ENCODE measurements at places on chromosomes 3 and 15.

DNA sequence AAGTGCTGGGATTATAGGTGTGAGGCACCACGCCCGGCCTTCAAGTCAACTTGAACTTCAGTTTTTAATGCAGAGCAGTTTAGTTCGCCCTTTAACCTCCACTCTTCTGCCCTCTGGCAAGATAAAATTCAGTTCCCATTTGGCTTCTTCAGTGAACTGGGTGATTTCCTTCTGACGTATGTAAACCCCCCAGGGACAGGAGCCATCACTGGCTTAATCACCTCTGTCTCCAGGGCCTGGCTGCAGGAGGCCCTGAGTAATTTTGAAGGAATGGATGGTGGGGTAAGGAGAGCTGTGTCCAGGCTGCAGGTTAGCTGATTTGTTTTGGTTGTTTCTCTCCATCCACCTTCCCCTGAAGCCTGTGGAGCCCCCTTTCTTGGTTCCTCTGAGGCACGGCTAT is 11.9 kb downstream of the MCM2 start:
- DNase-seq = peak; percentile 20

- DNase-seq = no peak
These were observed 681 bp upstream of the IL5RA start for GRCh38 chr3:3110749-3111361.

DNA sequence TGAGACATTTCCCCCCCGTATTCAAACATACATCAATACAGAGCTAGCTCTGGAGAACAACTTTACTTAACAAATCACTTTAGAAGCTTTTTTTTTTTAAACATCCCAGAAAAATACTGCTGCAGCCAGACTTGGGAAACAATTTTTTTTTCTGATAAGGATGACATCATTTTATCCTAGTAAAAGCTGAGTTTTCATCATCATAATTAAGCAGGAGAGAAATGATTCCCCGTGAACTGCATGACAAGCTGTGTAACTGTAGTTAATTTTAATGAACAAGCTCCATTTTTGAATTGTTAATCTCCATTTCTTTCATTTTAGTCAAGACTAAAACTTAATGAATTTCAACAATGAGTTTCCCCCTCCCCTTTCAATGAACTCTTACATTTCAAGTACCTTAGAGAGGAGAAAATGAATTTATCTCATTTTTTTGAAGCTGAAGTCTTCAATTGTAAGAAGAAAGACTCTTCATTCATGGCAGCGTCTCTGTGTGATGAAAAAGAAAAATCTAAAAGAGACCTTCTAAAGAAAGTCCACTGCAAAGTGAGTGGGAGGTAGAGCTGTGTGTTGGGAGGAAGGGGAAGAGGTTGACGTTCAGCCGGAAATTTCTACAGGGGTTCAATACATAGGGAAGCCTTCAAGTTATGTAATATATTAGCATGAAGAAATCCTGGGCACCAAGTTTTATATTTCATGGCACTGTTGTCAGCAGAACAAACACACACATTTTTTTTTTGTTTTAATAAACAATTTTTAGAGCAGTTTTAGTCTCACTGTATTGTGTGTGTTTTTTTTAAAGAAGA is 31.7 kb downstream of the HES1 start:
- DNase-seq = no peak

- no peak for DNase-seq
These were observed 94.1 kb downstream of the ITPR1 start for GRCh38 chr3:4587061-4587837.

GRCh38 chr3:174783502-174783901 is 75.6 kb upstream of the NAALADL2 start:
- DNase-seq = no peak

DNA sequence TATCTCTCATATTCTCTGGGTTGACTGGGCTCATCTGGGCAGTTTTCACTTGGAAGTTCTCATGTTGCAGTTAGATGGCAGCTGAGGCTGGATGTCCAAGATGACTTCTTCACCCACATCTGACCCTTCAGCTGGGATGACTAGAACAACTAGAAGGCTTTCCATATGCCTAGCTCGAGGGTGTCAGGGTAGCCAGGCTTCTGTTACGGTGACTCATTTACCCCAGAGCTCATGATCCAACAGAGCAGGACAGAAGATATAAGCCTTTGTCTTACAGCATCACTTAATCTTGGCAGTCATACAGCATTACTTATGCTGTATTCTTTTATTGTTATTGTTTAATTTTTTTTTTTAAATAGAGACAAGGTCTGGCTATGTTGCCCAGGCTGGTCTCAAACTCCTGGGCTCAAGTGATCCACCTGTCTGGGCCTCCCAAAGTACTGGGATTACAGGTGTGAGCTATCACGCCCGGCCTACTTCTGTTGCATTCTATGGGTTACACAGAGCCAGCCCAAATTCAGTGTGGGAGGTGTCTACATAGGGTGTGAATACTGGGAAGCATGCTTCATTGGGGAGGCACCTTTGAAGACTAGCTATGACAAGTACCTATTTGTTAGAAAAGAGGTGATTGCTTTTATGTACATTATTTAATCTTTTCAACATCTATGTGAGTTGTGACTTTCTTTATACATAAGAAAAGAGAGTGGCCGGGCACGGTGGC is 10.7 kb downstream of the HMCES start:
- DNase-seq = no peak

DNA sequence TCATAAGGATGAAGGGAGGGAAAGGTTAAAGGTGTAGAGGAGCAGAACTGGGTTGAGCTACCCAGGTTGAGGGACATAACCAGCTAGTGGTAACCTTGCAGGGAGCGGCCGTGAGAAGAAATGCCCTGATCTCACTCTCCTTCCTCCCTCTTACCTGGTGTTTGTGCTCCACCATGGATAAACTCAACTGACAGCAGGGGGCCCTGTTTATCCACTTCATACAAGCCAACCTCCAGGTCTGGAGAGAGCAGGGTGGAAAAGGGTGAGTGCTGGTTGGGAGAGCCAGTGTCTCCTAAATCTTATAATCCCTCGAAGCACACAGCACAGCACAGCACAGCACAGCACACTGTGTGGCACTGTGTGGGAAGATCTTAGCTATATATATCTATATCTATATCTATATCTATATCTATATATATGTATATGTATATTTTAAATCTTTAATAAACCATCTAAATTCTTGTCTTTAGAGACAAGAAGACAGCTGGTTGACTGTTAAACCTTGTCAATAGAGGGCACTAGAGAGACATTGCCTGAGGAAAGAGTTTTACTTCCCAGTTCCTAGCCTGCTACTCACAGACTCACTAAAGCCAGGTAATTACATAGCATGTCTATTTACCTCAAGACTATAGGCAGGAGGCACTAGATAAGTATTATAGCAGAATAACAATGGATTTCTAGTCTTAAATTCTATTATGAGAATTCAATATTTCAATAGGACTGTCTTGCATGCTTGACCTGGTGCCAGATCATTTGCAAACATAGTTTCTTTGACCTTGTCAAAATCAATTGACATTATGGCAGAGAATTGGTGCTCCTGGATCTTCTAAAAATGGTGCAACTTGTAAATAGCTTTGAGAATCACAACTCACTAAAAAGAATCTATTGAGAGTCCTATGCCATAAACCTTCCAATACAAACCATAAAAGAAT is 21.7 kb upstream of the FMN1 start:
- peak; percentile 10 for DNase-seq

GRCh38 chr15:80918196-80918783 is 71.3 kb downstream of the MESD start:
- DNase-seq = no peak

- no peak for DNase-seq
These were observed 21.4 kb upstream of the BMF start for GRCh38 chr15:40130118-40130517.

DNA sequence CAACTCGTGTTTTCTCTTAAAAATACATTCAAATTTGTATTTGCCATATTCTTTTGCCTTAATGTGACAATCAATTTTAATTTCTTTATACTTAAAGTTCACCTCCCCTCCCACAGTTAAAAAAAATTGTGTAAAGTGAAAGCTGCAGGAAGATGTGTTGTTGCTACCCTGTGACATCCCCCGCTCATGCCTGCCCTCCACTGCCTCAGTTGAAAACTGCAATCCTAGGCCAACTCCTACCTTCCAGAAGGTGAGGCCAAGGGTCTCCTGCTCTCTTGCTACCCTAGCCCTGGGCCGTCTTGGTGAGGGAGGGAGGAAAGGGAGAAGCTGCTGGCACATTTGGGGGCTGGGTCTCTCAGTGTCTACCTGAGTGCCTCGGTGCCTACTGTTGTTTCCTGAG is 57.0 kb upstream of the CMTM7 start:
- no peak for DNase-seq

DNA sequence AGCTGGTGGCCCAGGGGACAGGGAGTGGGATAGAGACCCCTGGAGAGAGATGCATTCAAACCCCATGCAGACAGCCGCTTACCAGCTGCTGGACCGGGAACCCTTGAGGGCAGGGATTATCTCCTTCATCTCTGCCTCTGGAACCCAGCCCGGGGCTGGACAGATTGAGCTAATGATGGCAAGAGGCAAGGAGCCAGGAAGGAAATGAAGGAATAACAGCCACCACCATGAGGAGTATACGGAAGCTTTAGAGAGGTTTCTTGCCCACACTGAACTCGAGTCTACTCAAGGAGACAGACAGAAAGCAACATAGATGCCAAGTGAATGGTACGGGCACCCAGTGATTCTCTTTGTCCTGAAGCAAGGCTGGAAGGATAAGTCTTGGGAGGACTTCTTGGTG is 23.2 kb downstream of the HAPLN3 start:
- no peak for DNase-seq

DNA sequence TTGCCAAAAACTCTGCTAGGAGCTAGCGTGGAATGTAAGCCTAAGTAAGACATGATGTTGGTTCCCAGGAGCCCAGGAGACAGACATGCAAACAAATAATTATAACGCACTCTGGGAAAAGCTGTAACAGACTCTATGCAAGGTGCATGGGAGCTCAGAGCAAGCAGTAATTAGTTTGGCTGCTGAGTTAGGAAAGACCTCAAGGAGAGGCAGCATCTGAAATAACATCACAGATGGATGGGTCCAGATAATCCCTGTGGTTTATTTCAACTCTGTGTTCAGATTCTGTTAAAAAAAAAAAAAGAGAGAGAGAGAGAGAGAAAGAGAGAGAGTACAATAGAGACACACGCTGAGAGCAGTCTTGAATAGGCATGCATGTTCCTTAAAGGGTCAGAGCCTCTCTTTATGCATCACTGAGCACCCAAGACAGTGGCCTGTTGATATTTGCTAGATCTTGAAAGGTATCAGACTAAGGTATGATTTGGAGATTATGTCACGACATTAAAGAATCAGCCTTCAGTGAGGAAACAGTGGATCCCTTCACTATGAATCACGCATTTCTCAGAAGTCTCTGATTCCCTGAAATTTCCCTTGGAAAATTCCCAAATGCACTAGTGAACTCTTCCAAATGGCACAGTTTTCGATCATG is 124.4 kb upstream of the LIPC start:
- DNase-seq = peak; percentile 75

GRCh38 chr15:60528530-60528929 is 49.6 kb upstream of the ICE2 start:
- DNase-seq = no peak

GRCh38 chr3:139124197-139124596 is 79.5 kb upstream of the PRR23C start:
- DNase-seq = no peak

- no peak for DNase-seq
These were observed 576 bp downstream of the LRRFIP2 start for GRCh38 chr3:37173806-37174205.

GRCh38 chr15:99692825-99693224 is 40.4 kb downstream of the LYSMD4 start:
- no peak for DNase-seq

DNA sequence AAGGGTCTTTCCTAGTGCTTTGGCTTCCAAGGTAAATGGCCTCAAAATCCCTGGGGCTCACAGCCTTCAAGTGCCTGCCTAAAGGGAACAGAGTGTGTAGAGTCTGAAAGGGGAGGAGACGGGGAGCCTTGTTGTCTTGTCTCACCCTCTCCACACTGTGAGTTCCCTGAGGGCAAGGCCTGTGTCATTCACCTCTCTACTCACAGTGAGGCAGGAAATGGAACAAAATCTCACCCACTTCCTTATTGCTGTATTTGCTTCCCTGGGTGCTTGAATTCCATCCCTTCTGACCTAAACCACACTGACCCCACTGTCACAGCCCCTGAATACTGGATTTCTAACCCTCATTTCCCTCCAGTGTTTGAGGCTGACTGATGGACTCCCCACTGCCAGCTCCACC is 197.5 kb downstream of the EPHB1 start:
- no peak for DNase-seq

GRCh38 chr3:112629425-112629824 is 11.5 kb downstream of the CCDC80 start:
- peak; percentile 87 for DNase-seq

DNA sequence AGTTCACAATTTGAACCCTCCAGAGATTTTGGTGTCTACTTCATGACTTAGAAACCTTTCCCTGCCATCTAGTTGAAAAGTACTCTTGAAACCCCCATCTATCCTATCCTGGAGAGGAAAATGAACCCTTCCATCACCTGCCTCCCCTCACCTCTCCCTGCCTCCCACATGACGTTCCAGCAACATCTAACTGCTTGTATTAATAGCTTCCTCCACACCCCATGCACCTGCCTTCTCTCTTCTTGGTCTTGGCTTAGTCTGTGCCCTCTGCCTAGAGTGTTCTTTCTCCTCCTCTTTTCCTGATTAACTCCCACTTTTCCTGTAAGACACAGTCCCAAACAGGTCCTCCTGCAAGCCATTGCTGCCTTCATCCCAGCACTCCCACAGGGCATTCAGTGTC is 107.8 kb downstream of the LIPC start:
- no peak for DNase-seq

GRCh38 chr3:141878817-141879216 is 2.4 kb downstream of the ATP1B3 start:
- peak; percentile 64 for DNase-seq

DNA sequence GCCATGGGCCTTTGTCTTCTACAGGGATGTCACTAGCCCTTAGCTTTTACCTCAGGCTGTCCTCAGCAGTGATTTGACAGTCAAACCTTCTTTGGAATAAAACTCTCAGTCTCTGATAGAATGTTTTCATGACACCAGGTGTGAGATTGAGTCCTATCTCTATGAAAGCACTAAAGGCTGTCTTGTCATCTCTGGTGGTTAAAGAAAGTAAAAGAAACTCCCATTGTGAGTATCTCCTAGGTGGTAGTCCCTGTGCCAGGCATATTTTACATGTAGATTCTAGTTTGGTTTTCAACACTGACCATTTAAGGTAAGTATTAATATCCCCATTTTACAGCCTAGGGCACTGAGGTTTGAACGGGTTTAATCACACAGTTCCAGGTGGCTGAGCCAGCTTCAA is 360.2 kb downstream of the CHST2 start:
- no peak for DNase-seq

DNA sequence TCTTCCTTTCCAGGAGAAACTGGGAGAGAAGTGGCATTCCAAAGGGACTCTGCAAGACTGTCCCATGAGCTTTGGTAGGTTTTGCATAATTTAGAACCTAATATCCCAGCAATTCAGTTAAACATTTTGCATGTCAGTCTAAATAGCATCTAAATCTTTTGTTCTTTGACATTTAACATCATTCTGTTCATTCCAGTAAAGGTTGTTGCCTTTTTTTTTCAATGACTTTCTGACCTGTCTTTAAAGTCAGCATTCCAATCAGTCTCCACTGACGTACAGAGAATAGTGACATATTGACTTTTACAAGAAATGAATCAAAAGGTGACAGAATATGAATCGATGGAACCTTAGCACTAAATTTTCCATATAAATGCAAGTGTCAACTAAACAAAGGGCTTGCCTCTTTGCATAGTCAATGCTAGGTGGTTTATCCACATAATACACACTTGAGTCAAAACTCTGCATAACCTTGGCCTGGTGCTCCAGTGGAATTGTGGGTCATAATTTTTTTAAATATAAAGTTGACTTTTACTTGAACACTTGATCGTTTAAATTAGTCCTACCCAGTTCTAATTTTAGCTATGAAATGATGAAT is 370.1 kb downstream of the CNTN6 start:
- DNase-seq = peak; percentile 17

Measured in fibroblast of skin of right quadriceps (primary cell).